ENCODE measurements at places on chromosomes 5 and 9.

GRCh38 chr5:124102486-124102885 is 590.5 kb downstream of the CSNK1G3 start:
- DNase-seq = no peak

- DNase-seq = peak; percentile 8
Observed at GRCh38 chr5:80127116-80127552, 92.0 kb downstream of the THBS4 start.

DNA sequence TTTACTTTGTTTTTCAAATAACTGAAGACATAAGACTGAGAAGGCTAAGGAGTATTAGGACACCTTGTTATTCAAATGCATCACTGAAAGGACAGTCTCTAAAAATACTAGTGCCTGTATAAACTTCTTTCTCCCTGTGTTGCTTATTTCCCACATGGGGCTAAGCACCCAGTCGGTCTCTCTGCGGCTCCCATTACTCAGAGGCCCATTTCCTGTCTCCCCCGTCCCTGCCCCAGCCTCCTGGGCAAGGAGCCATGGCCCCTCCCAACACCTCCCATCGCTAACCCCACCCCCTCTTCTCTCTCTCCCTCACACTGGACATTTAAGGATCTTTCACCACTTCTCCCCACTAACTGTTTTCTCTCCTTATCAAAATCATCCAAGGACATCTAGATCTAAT is 81.9 kb downstream of the EBF1 start:
- no peak for DNase-seq

DNA sequence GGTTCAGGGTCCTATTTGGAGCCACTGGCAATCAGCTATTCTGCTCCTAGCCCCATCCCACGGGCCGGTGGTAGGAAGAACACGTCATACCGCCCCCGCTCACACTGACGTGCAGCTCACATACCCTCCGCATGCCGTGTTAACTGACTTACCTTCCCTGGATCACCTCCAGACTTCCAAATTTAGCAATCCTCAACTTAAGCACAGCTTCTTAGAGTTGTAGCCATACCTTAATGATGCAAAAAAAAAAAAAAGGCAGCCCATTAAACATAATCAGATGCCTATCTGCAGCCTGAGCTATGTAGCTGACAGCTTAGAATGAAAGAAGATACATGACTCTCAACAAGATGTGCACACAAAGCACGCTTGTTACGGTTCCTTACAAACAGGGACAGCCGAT is 93.0 kb downstream of the IRX2 start:
- no peak for DNase-seq

DNA sequence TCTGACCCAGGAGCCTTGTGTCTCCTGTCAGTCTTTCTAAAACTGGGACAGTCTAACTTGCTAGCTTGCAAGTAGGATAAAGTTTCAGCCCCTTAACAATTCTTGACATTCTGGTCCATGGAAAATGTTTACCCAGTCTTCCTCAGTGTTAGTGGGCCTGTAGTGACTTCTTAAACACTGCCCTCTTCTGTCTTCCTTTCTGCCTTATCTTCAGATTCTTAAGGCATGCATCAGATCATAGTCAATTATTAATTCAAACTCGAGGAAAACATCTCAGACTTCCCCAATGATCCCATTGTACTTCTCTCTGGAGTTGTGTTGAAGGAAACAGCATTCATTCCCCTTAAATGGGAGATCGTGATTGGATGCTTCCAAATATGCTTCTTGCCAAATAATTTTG is 1199.8 kb downstream of the DTWD2 start:
- peak; percentile 2 for DNase-seq

- peak; percentile 5 for DNase-seq
Observed at GRCh38 chr5:156913719-156914370, 49.2 kb downstream of the TIMD4 start.

GRCh38 chr5:1052641-1053390 is 44.2 kb downstream of the NKD2 start:
- no peak for DNase-seq

GRCh38 chr5:174457141-174457678 is 267.2 kb upstream of the MSX2 start:
- DNase-seq = no peak

GRCh38 chr5:143418140-143418866 is 14.8 kb upstream of the NR3C1 start:
- no peak for DNase-seq

DNA sequence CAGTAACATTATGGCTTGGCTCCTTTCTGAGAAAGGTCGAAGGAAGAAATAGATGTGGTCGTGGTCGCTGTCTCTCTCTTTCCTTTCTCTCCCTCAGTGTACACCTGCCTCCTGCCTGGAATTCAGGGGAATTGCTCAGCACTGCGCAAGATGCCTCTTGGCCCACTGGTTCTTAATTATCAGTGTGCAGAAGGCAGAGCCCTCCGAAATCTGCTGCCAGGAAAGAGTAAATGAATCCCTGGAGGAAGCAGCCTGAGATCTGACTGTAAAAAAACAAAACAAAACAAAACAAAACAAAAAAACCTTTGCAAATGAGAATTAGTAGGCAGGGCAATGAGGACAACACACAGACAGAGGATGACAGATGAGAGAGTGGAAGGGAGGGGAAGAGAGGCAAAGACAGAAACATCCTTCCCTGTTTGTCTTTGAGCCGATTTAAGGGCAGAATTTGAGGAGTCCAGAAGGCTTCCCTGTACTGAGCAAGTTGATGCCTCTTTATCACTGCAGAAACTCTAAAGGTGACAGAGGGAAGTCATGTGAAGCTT is 113.8 kb upstream of the PUM3 start:
- DNase-seq = no peak

DNA sequence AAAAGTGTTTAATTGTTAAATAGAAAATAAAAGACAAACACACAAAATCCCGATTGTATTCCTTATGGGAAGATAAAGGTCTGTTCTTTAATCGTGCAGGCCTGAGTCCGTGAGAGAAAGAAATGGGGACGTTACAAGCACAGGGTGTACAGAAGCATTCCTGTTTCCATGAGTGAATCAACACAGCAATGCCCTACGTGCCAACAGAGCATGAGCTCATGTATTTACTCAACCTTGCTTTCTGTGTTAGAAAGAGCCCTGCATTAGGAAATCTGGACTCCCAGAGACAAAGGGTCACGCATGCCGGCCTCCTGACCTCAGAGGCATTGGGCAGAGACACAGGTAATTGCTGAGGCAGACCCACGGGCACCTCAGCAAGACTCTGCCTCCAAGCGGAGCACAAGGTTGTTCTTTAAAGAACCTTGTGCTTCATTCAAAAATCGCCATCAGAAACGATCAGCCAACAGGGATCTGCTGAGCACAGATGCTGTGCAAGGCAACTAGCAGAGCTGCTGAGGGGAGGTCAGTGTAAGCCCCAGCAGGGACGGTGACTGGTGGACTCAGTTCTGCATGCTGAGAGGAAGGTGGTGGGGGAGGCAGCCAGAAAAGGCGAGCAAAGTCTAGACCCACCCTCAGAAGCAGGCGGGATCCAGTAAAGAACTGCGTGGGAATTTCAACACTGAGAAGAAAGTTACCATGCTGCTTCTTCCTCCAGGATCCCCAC is 101.0 kb downstream of the TLE1 start:
- no peak for DNase-seq

DNA sequence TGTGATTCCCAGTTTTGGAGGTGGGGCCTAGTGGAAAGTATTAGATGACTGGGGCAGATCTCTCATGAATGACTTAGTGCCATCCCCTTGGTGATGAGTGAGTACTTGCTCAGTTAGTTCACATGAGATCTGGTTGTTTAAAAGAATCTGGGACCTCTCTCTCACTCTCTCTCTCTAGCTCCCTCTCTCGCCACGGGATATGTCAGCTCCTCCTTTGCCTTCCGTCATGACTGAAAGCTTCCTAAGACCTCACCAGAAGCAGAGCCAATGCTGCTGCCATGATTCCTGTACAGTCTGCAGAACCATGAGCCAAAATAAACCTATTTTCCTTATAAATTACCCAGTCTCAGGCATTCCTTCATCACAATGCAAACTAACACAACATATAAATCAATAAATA is 176.7 kb downstream of the PRELID2 start:
- DNase-seq = no peak

GRCh38 chr5:146815411-146815810 is 63.1 kb downstream of the PPP2R2B start:
- DNase-seq = no peak

DNA sequence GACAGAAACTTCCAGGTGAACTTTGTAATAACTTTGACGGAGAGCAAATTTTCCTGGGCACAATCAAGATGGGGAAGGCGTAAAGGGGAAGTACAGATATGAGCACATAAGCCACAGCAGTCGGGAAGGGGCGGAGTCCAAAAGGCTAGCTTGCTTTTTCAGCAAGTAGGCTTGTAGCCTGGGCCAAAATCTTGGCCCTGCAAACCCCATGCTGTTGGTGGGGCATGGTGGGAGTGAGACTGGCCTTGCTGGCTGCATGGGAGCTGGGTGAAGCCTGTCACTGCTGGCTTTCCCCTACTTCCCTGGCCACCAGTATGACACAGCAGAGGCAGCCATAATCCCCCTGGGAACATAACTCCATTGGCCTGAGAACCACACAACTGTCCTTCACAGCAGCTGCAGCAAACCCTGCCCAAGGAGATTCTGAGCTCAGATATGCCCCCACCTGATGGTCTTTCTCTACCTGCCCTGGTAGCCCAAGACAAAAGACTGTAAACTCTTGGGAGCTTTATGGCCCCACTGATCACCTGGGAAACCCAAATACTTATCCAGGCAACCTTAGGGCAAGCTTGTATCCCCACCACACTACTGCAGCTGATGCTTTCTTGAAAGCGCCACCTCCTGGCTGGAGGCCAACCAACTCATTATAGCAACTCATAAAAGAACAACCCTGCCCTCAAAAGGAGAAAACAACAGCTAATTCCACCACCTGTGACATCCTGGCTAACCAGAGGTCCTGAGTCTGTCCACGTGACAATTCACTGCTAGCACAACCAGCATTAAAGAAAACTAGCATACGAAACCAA is 24.0 kb downstream of the DCTN4 start:
- no peak for DNase-seq

DNA sequence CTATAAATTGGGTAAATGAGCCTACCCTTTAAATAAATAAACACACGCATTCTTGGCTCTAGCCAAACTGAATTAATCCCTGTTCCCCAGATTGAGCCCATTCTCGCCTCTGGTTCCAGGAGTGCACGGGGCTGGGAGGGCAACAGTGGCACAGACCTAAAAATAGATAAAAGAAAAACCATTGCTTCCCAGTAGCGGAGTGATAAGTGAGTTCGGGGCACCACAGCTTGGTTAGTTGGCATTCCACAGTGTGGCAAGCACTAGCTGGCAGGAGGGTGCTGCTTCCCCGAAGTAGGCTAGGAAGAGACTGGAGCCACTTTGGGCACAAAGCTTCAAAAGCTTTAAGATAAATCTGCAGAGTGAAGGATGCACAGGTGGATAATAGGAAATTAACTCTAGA is 322.2 kb upstream of the SGCD start:
- no peak for DNase-seq

GRCh38 chr5:71932655-71933338 is 174.5 kb upstream of the MAP1B start:
- no peak for DNase-seq

DNA sequence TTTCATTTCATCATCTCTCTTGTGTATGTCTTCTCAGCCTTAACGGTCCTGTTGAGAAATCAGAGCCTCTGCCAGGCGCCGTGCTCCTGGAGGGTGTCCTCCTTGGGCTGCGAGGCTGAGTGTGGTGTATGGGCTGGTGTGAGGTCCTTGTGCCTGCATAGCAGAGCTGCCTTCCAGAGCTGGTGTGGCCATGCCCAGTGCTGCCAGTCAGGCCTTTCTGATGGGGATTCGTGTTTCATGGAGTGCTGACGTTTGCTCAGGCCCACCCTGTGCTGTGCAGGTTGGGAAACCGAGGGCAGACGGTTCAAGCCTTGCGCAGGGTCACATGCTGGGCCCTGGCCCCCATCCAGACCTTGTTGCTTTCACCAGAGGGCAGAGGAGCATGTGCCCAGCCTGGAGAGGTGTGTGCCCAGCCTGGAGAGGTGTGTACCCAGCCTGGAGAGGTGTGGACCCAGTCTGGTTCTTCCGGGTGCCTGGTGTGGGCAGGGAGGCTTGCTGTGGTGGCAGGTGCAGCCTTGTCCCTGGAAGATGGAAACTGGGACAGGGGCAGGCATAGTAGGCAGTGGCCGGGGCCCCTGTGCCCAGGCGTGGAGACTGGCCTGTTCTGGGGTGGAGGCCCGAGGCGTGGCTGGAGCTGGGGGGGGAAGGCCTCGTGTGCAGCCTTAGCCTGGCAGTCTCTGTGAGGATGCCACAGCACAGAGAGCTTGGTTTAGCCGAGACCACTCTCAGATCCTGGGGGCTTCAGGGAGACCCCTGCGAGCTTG is 84.0 kb downstream of the RXRA start:
- no peak for DNase-seq

- no peak for DNase-seq
Observed at GRCh38 chr9:36980148-36980974, 53.7 kb downstream of the PAX5 start.

GRCh38 chr5:17219006-17219422 is 1.6 kb downstream of the BASP1 start:
- peak; percentile 13 for DNase-seq

GRCh38 chr9:112786829-112787520 is 36.4 kb downstream of the SNX30 start:
- no peak for DNase-seq

DNA sequence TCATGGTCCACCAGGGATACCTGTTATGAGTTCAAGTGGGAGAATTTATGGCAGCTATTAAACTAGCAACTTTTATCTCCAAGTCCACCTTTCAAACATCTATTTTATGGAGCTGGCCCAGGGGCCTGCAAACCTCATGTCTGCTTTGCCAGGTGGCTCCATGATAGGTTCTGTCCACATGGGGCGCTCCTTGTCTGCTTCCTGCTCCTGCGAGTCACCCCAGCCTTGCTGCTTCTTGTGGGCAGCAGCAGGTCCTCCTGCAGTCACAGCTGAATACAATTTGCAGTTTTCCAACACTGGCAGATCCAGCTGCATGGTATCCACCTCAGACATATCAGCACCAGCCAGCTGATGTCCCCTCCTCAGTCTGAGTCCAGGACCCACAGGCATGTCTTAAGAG is 39.6 kb upstream of the FRRS1L start:
- no peak for DNase-seq

- DNase-seq = peak; percentile 67
Observed at GRCh38 chr9:97740848-97741821, 44.0 kb upstream of the XPA start.

- no peak for DNase-seq
Observed at GRCh38 chr9:131278702-131279111, 2.4 kb upstream of the FAM78A start.

DNA sequence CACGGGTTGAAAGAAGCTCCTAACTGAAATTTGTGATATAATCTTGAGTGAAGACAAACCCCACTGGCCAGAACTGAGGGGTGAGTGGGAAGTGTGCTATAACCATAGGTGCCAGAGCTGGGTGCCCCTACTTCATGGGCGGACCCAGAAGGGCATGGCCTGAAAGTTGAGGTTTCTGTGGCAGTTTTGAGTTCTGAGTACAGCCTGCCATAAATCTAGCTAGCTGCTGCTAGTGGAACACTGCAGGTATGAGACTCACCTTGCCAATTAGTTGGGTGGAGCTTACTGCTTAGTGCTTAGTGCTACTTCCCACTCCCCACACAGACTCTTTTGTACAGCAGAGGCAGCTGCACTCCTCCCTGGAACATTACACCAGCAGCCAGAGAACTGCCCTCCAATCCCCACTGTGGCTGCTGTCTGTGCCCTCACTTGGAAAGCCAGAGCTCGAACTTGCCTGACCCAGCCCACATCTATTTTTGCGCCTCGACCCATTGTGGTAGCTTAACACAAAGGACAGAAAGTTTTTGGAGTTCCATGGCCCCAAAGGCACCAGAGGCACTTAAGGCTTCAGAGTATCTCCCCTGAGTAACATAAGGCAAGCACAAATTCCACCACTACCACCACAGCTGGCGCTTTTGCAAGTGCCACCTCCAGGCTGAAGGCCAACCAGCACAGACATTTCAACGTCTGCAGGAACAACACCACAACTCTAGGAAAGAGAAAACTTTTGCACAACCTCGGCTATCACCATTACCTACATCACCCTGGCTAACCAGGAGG is 27.1 kb upstream of the PTGER4 start:
- DNase-seq = no peak
